Right ventricle myocardium superior (tissue), 1 donor: ENCODE measurements at places on chromosomes 7 and 10.

GRCh38 chr7:116242178-116242577 is 31.8 kb downstream of the TES start:
- DNase-seq = no peak

DNA sequence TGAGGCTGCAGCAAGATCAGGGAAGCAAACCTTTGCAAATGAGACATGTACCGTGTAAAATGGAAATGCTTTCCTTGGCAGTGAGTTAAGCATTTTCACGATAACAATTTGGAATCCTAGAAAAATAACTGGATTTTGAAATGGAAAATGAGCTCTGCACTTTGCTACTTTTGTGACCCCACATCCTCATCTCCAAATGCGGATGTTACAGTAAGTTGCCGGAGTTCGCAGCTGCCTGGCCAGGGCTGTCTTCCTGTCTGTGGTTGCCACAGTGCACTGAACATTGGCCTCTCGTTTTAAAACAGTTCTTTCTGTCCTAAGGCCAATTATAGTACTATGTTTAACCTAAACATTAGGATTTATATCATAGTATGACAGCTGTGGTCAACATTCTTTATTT is 136.2 kb upstream of the FZD8 start:
- DNase-seq = no peak

GRCh38 chr10:53357587-53357986 is 585.0 kb upstream of the MBL2 start:
- no peak for DNase-seq

GRCh38 chr7:23530405-23530804 is 1.4 kb downstream of the TRA2A start:
- DNase-seq = no peak
